ENCODE measurements at places on chromosomes 7 and 10.

- DNase-seq, result no peak
Observed at GRCh38 chr7:146702898-146703297, 586.3 kb downstream of the CNTNAP2 start.

DNA sequence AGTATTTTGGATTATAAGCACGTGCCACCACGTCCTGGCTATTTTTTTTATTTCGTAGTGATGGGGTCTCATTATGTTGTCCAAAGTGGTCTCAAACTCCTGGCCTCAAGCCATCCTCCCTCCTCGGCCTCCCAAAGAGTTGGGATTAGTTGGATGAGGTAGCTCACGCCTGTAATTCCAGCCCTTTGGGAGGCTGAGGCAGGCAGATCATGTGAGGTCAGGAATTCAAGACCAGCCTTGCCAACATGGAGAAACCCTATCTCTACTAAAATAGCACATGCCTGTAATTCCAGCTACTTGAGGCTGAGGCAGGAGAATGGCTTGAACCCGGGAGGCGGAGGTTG is 21.8 kb upstream of the YWHAG start:
- DNase-seq, result no peak

- no peak for DNase-seq
Observed at GRCh38 chr10:132175408-132175807, 11.3 kb upstream of the DPYSL4 start.

GRCh38 chr10:97012470-97012869 is 173.3 kb downstream of the SLIT1 start:
- no peak for DNase-seq

DNA sequence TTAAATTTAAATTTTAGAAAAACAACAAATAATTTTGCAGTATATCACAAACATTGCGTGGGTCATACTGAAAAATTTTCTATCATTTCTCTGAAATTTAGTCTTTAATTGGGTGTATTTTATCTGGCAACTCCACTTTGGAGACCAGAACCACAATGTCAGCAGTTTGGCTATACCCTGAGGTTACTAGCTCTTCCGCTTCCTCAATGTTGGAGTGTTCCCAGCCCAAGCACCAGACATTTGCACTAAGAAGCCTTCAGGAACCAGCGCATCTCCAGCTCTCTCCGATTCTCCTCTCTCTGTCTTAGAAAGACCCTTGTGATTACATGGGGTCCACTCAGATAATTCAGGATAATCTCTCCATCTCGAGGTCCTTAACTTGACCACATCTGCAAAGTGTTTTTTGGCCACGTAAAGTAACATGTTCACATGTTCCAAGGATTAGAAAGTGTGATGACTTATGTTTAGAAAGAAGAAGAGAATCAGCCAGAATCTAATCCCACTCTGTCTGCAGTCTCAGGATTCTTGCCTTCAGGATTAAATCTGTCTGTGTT is 43.1 kb upstream of the ADRB1 start:
- DNase-seq, result no peak

DNA sequence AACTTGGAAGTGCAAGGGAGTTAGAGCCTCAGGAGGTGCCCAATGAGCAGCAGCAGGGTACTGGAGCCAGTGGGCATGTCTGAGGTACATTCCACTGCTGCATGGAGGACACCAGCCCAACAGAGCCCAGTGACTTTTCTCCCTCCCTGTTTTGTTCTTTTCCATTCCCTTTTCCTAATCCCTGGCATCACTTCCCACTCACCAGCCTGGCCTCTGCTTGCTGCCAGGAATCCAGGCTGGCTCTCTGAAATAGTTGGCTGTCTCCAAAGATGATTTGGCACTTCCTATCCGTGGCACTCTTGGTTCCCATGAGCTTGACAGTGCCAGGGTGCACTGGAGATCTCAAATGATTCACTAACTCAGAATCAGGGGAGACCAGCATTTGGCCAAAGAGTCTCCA is 97.7 kb upstream of the ZPBP start:
- DNase-seq, result no peak

All from B cell (primary cell).